Left ventricle myocardium inferior (tissue), 1 donor: ENCODE measurements at places on chromosomes 16 and 17. TPM values are rescaled to one million over a fixed set of nuclear protein-coding genes. Genes with fewer than 3 reads are reported as not detected.

DNA sequence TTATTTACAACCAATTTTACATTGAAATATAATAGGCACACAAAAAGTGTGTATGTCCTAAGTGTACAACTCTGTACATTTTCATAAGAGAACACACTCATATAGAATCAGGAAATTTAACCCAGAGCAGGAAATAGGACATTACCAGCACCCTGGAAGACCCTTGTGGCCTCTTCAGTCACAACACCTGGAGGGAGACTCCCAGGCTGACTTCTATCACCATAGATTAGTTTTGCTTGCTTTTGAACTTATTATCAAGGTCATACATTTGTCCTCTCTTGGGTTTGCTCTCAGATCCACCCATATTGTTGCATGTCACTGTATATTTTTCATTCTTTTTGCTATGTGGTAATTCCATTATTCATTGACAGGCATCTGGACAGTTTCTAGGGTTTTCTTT is 5.8 kb downstream of the RIPOR1 start:
- DNase-seq: no peak

DNA sequence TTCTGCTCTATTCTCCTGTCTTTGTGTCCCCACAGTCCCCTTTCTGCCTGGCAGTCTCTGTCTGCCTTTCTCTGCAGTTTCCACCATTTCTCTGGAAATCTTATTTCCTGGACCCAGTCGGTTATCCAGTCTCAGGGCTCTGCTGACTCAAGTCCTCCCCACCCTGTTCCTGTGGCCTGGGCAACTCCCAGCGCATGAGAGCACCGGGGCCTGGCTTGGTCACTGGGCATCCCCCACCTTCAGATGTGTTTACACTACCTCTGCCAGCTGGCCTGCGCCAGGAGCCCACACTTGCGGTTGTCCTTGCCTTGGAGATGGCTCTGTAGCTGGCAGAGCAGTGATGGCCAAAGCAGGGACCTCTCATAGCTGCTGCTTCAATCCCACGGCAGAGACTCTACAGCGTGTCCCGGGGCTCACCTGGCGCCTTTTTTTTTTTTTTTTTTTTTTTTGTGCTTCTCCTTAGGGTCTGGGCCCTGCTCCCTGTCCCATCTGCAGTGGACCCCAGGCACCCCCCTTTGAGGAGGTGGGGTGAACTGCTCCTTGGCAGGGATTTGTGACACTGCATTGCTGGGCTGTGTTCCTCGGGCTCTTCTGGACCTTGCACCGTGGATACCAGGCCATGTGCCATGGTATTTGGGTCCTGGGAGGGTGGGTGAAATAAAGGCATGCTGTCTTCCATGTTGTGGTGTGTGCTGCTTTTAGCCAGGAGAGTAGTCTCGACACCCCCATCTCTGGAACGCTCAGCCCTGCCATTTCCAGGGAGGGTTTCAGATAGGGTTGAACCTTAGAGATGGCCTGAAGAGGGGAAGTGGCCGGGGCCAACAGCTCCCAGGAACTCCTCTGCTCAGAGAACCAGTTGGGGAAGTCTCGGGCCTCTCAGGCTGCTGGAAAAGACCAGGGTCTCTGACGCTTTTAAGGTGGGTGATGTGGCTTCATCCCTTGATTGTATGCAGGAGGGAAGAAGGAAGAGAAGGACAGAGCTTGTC is 17.5 kb downstream of the GUCY2D start:
- DNase-seq: no peak

DNA sequence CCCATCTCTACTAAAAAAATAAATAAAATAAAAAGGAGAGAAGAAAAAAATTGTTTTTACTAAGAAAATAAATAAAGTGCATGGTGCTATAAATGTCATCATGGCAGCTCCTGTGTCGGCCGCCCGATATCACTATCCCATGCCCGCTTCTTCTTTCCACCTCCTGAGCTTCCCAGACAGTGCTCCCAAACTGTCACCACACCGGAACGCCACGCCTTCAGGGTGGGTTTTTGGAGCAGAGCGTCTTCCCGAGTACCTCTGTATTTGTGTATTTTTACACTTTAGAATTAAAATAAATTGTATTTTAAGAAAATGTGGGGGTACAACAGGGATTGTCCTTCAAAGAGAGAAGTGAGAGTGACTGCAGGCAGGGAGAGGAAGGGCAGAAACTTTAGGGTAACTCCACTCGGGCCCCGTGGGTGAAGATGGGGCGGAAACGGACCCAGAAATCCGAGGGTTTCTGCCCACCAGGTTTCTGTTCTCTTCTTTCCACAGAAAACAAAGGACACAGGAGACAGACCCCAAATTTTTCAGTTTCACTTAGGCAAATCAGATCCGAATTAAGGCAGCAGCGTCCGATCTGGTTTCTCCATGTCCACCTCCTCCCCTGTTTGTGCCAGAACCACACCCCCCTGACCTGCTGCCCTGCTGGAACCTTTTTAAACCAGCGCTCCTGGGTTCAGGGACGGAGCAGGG is 3.6 kb upstream of the ITGAX start:
- no peak for DNase-seq

- DNase-seq: no peak
These were observed 43.4 kb downstream of the METTL16 start for GRCh38 chr17:2468270-2468669.

ITGAE gene
- total RNA-seq: 19.6 TPM

DNA sequence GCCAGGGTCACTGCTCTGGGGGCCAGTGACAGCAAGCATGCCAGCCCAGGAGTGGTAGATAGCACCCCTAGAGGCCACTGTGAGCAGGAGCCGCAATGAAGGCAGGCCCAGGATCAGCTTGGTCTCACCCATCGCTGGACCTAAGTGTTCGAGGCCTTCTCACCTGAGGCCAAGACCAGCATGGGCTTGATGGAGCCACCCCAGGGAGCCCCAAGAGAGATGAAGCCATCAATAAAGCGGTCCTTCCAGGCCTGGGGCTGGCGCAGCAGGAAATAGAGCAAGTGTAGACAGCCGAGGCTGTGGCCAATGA is 1.8 kb downstream of the LCAT start:
- DNase-seq: no peak

- DNase-seq: no peak
These were observed 26.1 kb downstream of the CDH13 start for GRCh38 chr16:82652826-82653225.

GP2 gene
- not detected for total RNA-seq

CHAD gene
- total RNA-seq: not detected

DNA sequence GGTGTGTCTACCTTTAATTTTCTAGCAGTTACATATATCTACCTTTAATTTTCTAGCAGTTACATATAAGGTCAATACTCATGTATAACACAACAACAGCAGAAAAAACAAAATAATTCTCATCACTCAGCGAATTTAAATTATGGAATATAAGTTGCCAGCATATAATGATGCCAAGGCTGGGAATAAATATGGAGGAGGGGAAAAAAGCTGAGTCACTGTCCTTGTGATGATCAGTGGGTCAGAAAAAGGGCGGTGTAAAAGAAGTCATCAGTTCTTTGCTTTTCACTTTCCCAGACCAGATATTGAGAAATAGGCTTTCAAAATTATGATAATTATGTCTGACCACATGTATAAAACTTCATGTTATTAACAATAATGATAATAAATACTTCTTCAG is 1471.7 kb downstream of the CDH8 start:
- no peak for DNase-seq
